Naive thymus-derived CD8-positive, alpha-beta T cell (primary cell): ENCODE measurements at places on chromosomes 7 and 10.

- DNase-seq: no peak
These were observed 67.7 kb downstream of the ARHGAP22 start for GRCh38 chr10:48536916-48537890.

GRCh38 chr10:209357-209756 is 74.1 kb downstream of the ZMYND11 start:
- no peak for DNase-seq

DNA sequence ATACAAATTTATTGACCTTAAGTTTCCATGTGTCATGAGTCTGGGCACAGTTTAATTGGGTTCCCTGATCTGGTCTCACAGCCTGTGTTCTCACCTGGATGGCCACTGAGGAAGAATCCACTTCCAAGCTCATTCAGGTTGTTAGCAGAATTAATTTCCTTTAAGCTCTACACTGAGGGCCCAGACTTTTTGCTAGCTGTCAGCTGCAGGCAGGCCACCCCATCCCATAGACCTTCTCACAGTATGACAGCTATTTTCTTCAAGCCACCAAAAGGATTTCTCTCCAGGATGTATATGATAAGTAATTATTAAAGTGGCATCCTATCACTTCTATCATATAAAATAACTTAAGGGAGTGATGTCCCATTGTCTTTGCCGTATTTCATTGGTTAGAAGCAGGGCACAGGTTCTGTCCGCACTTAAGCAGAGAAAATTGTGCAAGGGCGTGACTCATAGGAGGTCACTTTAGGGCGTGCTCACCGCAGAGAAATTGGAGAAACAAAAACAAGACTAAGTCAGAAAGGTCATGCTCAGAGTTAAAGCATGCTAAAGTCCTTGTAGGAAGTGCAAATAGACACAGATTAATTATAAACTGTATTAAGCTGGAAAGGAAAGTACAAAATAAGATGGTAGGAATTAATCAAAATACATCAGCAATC is 109.9 kb downstream of the AHR start:
- no peak for DNase-seq

GRCh38 chr10:31928549-31929260 is at the start of gene ARHGAP12:
Gene ARHGAP12 (minus strand): TSS chr10:31928831. CDS start chr10:31908855, 19,976 bp downstream.
- DNase-seq: peak; percentile 93

DNA sequence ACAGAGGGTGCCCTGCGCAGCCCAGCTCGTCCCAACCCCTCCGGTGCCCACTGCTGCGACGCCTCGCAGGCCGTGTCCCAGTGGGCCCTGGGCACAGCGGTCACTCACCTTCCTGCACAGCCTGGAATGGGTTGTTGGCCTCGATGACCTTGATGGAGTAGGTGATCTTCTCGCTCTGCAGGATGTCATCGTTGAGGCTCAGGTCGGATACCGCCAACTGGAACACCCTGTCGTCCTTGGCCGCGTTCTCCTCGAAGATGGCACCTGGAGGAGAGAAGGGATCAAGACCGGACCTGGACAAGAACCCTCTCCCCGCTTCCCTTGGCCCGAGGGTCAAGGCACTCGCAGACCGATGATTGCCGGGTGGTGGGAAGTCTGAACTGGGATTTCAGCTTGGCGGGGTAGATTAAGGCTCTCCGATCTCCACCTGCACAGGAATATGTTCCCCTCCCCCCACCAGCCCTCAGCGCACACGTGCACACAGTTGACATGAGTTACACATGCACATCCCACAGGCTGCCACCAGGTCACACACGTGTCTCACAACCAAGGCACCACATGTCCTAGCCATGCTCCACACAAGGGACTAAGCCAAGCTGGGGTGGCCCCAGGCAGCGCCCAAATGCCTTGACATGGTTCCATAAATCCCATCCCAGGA is 2.6 kb downstream of the GRID1 start:
- peak; percentile 54 for DNase-seq

GRCh38 chr7:148011753-148012152 is 578.8 kb upstream of the C7orf33 start:
- no peak for DNase-seq

GRCh38 chr10:114987995-114988394 is 50.0 kb downstream of the TRUB1 start:
- DNase-seq: no peak

DNA sequence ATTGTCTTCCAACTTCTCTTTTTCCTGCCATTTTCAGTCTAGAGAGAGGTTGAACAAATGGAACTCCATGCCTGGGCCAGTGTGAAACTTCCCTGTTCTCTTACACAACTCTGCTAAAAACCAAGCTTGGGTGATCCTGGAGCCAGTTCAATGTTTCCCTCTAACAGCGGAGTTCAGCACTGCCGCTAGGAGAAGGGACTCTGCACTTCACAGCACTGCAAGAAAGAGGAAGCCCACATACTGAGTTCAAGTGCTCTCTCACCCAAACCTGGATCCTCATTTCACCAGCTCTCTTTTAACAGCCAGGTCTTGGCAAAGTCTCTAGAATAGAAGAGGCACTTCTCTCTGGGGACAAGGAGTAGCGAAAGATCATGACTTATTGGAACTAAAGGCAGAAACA is 18.8 kb downstream of the FOXI2 start:
- no peak for DNase-seq
